ENCODE measurements at places on chromosomes 1 and 21. TPM values are rescaled to one million over a fixed set of nuclear protein-coding genes. Genes with fewer than 3 reads are reported as not detected.

GPR157 gene
- total RNA-seq: 4.7 TPM

PRDM15 gene
- total RNA-seq: 12.0 TPM

HFM1 gene
- not detected for total RNA-seq

KCNT2 gene
- total RNA-seq: not detected

ATPAF1 gene
- 42.3 TPM for total RNA-seq

TENT5C gene
- 4.1 TPM for total RNA-seq

FAM229A gene
- total RNA-seq: 5.2 TPM

PLEKHA6 gene
- total RNA-seq: 0.09 TPM

AMY2B gene
- 8.4 TPM for total RNA-seq

TTLL10 gene
- not detected for total RNA-seq

C1orf94 gene
- total RNA-seq: not detected

SLC30A2 gene
- not detected for total RNA-seq

TSPAN1 gene
- not detected for total RNA-seq

FCRL6 gene
- total RNA-seq: 1.8 TPM

SPATA45 gene
- not detected for total RNA-seq

HES2 gene
- 0.35 TPM for total RNA-seq

S100A7A gene
- total RNA-seq: not detected

RNF207 gene
- 10.8 TPM for total RNA-seq

SPTA1 gene
- not detected for total RNA-seq

CD5L gene
- not detected for total RNA-seq

OR1C1 gene
- not detected for total RNA-seq

DMRTA2 gene
- total RNA-seq: not detected

ORC1 gene
- total RNA-seq: 40.6 TPM

OR2G3 gene
- total RNA-seq: not detected

ADAMTS5 gene
- total RNA-seq: not detected

RGS4 gene
- total RNA-seq: not detected

FCER1A gene
- not detected for total RNA-seq

SV2A gene
- total RNA-seq: 6.0 TPM

C1orf122 gene
- total RNA-seq: 37.7 TPM

GRHL3 gene
- total RNA-seq: 0.13 TPM

EVI5 gene
- 27.4 TPM for total RNA-seq

MPL gene
- not detected for total RNA-seq

SLFNL1 gene
- not detected for total RNA-seq

FMO1 gene
- total RNA-seq: not detected

CRP gene
- not detected for total RNA-seq

PADI2 gene
- total RNA-seq: not detected

LEFTY1 gene
- total RNA-seq: not detected

FAAH gene
- total RNA-seq: 4.5 TPM

SLC9A1 gene
- 24.8 TPM for total RNA-seq

IVL gene
- total RNA-seq: not detected

KIF21B gene
- 37.6 TPM for total RNA-seq

ASTN1 gene
- total RNA-seq: not detected

IPP gene
- 18.3 TPM for total RNA-seq

PEAR1 gene
- not detected for total RNA-seq

LRRIQ3 gene
- 2.0 TPM for total RNA-seq

BMP8A gene
- total RNA-seq: not detected

CFAP45 gene
- total RNA-seq: 1.2 TPM

TSEN15 gene
- 44.8 TPM for total RNA-seq

GUCA2A gene
- not detected for total RNA-seq

F13B gene
- not detected for total RNA-seq

TRIM67 gene
- not detected for total RNA-seq

HSD11B1 gene
- total RNA-seq: 0.59 TPM

GPR89A gene
- total RNA-seq: 31.0 TPM

OR2M3 gene
- total RNA-seq: not detected

CCDC17 gene
- total RNA-seq: 1.4 TPM
